ENCODE measurements at places on chromosomes 7 and 10.

DNA sequence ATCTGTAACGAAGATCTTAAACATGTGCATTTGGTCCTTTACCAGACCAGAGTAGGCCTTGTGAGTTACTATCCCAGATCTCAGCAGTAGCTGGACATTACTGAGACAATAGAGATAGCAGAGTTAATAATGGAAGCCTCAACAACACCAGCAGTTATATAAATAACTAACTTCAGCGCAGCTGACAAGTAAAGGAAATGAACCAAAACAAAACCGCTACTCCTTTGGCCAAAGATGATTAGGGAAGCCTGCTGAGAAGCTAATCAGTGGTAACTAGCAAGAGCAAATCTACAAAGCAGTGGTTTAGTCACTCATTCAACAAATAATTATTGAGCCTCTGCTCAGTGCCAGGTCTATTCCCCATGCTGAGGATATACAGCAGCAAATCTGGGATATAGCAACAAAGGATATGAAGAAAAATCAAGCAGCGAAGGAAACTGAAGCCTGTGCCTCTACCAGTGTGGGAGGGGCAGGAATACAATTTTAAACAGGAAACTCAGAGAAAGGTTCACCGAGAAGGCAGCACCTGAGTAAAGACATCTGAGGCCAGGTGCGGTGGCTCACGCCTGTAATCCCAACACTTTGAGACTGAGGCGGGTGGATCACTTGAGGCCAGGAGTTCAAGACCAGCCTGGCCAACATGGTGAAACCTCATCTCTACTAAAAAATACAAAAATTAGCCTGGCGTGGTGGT, 103.6 kb downstream of the ELMO1 start:
- DNase-seq: no peak

DNA sequence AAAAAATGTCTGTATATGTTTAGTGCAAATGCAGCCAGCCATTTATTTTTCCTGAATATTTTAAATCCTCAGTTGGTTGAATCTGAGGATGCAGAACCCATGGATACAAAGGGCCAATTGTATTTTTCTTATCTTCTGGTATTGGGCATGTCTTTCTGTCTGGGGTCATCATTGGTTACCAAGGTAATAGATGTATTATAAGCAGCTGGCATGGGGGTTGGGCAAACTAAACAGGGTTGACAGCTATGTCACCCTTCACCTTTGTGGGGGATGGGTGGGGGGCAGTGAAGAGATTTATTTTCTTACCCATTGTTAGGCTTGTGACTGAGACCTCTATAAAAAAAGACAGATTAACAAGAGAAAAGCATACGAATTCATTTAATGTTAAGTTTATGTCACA, 38.8 kb downstream of the CDHR3 start:
- no peak for DNase-seq

GRCh38 chr10:43120929-43121314, 17.3 kb upstream of the CSGALNACT2 start:
- no peak for DNase-seq

DNA sequence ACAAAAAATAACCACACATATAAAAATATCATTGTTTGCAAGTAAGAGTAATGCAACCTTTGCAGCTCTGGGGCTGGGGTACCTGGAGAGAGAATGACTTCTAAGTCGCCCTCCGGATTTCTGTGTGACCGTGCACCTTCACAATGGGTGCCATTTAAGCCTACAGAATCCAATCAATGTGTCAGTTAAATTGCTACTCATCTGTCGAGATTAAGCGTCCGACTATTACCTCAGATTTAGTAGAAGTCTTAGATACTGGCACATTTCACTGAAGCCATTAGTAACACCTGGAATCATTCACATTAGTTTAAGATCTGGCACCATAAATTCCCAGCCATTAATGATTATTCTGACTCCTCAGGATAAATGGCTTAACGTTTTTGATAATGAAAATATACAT, 507.3 kb upstream of the MGMT start:
- DNase-seq: no peak

- DNase-seq: no peak
Observed at GRCh38 chr10:112689327-112690072, 242.5 kb downstream of the VTI1A start.

- no peak for DNase-seq
Observed at GRCh38 chr10:62352356-62352970, 21.7 kb upstream of the ZNF365 start.

DNA sequence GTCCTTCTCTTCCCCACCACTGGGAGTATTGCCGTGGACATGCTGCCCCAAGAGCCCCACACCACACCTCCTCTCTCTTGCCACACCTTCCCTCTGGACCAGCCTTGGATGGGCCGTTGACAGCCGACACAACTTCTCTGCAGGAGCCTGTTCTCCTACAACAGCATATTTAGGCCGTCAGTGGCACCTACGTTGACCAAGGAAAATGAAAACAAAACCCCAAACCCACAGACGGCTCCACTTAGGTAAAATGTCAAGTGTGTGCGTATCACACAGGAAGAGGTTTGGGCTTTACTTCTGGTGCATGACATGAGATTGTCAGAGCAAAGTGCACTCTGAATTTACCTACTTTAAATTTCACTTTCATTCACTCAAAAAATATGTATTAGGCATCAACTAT, 246.6 kb downstream of the ZMYND11 start:
- DNase-seq: no peak

- DNase-seq: no peak
Observed at GRCh38 chr7:102287981-102288278, 1.3 kb downstream of the SH2B2 start.

- DNase-seq: no peak
Observed at GRCh38 chr7:99191869-99192596, 15.9 kb downstream of the KPNA7 start.

DNA sequence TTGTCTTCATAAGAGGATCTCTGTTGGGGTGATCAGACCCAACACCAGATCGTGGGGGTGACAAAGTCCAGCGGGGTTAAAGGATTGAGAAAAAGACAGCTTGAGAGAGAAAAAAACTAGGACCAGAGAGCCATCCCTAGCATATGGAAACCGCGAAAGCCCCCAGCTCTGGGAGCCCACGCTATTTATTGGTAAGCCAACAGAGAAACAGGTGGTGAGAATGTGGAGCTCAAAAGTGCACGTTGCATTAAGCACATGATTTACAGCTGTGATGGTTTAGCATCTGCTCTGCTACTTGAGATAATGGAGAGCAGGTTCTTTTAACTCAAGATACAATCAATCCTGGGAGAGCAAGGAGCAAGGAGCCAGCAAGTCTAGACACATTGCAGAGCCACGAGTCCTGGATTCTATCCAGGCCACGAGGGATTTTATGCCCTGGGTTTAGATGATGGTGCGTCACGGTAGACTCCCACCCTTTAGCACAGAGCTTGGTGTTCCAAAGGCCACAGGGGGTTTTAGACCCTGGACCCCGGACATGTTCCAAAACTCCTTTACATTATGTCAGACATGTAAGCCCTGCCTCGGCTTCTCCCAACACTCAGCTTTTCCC, 755.2 kb upstream of the SORCS1 start:
- DNase-seq: no peak
